T-helper 22 cell (primary cell): ENCODE measurements at places on chromosomes 5 and 9.

DNA sequence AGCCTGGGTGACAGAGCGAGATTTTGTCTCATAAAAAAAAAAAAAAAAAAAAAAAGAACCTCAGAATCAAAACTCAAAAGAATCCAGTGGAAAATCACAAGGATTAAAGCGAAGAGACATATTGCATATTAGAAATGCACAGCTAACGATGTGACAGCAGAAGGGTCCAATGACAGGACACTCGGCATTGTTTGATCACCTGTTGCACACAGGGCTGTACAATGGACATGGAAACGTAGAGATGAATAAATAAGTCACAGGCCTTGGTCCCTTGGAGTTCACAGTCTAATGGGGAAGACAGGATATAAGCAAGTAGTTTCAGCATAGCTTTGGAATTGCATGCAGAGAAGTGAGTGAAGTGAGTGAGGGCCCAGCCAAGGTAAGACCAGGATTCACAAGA, 25.9 kb upstream of the PIK3R1 start:
- DNase-seq = no peak

GRCh38 chr5:119341452-119342349, 14.1 kb upstream of the TNFAIP8 start:
- DNase-seq = no peak

GRCh38 chr9:13450723-13451122, 171.2 kb upstream of the MPDZ start:
- DNase-seq = no peak

DNA sequence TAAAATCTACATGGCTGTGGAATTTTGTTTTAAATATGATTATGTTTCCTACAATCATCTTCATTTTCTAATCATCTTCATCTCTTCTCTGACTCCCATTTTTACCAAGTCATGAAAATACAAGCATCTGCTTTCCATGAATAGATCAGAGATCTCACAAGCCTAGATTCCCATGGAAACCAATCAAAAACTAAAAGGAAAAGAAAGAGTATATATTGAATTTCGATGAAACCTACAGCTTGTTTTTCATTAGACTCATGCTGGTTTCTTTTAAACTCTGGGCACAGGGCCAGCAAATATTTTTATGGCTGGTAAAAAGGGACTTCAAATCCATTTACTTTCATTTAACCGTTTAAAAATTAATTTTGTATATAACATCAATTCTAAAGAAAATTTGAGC, 51.2 kb downstream of the INVS start:
- no peak for DNase-seq

GRCh38 chr9:125659954-125660353, 47.1 kb downstream of the MAPKAP1 start:
- no peak for DNase-seq

DNA sequence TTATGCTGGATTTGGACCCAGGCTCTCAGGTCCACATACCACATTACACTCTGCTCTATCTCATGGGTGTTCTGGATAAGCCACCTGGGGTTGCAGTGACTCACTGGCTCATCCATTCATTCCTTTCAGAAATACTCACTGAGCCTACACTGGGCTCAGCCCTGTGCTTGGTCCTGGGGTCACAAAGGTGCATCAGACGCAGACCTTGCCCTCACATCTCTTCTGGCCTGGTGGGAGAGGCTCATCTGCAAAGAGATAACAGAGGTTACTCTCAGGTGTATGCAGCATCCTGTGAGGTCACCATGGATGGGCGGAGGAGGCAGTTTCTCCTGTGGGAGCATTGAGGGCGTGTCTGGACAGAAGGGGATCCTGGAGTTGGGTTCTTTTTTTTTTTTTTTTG, 12.1 kb downstream of the CDHR2 start:
- no peak for DNase-seq
